ENCODE measurements at places on chromosomes 4 and X.

DNA sequence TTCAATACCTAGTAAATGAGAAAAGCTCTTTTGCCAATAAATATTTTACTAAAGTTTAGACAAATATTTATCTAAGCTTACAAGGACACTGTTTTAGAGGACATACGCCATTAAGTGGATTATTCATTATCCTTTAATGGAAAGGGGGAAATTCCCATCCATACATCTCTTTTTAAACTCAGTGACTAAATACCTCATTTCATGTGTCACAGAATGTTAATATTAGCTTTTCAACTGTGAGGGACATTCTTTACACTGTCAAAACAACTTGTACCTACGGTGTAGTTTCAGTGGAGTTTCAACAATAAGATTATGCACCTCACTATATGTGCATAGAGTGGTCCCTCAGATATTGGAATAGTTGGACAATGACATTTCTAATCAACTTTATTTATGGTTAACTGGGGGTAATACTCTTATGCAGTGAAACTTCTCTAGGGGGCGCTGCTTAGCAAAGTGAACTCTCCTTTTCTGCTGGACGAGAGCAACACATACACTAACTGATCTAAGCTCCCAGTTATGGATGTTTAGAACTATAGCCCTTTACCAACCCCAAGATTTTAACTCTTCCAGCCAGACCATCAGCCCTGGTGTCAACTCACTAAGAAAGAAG, 9.7 kb downstream of the HS6ST2 start:
- DNase-seq, result no peak

- DNase-seq, result no peak
These were observed 32.9 kb downstream of the LUZP4 start for GRCh38 chrX:115322375-115322774.

DNA sequence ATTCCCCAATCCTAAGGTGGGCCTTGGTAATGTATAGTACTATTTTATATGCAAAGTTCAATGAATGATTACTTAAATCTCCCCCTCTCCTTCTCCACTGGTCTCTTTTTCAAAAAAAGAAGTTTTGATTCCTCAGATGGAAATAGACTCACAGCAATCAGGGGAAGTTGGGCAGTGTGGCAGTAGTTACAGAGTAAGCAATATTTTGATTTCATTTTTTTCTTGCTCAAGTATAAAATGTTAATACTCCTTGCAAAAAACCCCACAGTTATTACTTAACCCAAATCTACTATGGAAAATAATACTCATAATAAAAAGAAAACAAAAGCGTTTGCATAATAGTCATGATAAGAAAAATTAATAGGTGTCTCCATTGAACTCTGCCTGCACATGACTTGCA, 56.9 kb upstream of the CXCL8 start:
- DNase-seq, result no peak

DNA sequence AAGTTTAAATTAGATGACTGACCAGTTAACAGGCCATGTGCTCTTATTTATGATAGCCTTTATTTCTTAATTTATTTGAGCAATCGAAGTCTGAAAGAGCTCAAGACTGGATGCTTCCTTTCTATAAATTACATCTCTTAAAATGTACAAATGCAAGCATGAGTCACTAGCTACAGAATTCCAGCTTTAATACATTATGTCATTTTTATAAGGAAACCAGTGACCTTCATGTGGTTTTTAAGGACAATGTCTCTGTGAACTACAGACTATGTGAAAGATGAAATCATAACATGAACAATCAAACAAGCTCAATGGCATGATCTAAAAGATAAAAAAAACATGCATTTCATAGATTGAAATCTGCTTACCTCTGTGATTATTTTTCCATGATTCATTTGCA, 15.4 kb downstream of the HTR2C start:
- no peak for DNase-seq

DNA sequence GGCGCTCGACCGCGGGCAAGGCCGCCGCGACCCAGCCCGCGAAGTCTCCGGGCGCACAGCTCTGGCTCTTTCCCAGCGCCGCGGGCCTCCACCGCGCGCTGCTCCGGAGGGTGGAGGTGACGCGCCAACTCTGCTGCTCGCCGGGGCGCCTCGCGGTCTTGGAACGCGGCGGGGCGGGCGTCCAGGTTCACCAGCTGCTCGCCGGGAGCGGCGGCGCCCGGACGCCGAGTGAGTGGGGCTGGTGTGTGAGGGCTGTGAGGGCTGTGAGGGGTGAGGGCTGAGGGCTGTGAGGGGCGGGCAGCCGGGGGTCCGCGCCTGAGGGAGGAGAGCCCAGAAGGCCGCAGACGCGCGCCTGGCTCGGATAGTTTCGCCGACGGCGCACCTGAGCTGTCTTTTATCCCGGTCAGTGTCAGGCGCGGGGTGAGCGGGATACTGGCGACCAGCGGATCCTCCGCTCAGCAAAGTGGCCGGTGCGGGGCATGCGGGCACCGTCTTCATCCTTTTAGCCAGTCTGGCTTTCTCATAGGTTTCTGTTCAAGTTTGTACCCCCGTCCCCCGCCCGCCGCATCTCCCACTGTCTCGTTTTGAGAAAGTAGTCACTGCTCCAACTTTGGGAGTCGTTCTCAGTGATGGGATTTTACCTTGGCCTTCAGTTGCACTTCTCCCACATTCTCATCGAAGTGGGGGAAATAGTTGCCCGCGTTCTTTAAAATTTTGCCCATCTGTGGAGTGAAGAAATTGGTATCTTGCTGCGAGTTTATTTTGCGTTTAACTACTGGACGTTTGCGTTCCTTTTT, 586 bp downstream of the HERC5 start:
- DNase-seq, result peak; percentile 29

DNA sequence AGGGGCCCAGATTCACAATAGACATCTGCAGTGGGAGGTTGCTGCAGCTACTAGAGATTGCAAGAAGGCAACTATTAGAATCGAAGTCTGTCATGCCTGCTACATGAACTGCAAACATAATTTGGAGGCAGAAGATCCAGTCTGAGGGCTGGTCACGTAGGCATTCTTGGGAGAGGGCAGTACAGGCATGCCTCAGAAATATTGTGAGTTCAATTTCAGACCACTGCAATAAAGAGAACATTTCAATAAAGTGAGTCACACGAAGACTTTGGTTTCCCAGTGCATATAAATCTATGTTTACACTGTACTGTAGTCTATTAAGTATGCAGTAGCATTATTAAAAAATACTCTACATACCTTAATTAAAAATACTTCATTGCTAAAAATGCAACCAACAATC, 585.8 kb upstream of the FAT1 start:
- no peak for DNase-seq

GRCh38 chrX:124211312-124211942, 121.0 kb upstream of the TEX13D start:
- DNase-seq, result no peak

DNA sequence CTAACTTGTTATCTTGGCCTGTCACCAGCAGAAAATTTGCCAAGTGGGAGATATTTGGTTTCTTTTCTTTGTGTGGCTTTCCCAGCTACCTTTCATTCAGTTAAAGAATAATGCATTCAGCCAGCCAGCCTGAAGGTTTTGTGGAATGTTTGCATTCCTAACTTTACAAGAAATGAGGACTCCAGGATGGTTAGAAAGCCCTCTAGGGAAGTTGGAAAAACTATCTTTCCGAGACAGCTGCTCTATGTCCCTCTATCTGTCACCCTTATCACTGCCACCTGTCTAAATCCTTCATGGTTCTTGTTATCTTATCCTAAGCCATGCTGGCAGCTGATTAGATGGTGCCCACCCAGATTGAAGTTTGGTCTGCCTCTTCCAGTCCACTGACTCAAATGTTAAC, 384.2 kb downstream of the SH3BGRL start:
- no peak for DNase-seq

GRCh38 chrX:65502618-65503017, 32.0 kb downstream of the LAS1L start:
- DNase-seq, result no peak

GRCh38 chr4:2900741-2901140, 57.1 kb downstream of the ADD1 start:
- DNase-seq, result no peak

- DNase-seq, result peak; percentile 65
These were observed 10.7 kb downstream of the LIAS start for GRCh38 chr4:39469429-39470077.

GRCh38 chr4:113534711-113535110, 226.8 kb downstream of the CAMK2D start:
- DNase-seq, result no peak

DNA sequence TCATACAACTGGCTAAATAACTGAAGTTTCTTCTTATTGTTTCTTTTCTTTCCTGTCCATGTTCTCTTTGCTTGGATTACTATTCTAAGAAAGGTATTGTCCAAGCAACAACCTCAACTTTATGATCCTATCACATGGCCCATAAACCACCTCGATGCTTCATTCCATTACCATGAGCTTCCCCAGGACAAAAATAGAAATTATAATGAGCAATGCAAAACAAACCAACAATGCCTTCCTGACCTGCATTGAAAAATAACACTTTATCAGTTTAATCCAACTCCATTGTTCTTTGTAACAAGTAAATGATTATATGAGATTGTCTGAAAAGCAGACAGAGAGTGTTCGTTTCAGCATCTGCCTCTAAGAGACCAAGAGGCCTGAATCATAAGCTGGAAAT, 148.8 kb downstream of the HS6ST2 start:
- no peak for DNase-seq

- no peak for DNase-seq
These were observed 139.3 kb downstream of the MID1IP1 start for GRCh38 chrX:38940547-38940946.

DNA sequence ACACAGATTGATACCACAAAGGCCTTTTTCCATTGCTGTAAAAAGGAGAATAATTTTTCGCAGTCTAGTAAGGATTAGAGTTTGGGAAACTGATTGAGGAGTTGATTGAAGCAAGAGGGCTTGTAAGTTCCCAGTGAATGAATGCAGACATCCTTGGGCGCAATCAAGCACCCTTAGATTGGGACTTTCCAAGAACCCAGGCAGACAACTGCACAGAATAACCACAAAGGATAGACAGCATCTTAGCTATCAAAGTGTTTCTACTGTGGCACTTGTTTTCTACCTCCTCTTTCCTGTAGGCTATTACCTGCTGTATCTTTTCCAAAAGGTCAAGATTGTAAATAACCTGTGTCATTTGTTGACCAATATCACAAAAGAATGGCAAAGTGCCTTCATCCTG, 2.6 kb downstream of the COX18 start:
- no peak for DNase-seq

DNA sequence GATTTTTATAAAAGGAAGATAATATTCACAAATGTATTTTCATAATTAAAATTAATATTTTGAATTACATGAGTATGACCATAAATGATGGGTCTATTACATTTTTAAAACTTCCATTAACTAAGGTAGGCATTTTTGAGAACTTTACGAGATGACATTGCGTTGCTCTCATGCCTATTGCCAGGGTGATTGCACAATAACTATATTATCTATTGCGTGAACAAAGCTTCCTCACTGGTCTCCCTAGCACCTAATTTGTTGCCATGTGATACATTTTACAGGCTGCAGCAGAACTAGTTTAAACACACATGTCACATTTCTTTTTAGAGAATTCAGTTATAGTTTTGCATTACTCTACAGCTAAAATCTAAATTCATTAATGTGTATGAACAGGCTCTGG, 289.7 kb upstream of the GRID2 start:
- DNase-seq, result no peak

- no peak for DNase-seq
These were observed 6.0 kb downstream of the CXCL2 start for GRCh38 chr4:74092957-74093356.

- DNase-seq, result no peak
These were observed 26.7 kb downstream of the BCLAF3 start for GRCh38 chrX:19964017-19964710.

- no peak for DNase-seq
These were observed 76.0 kb upstream of the DHRSX start for GRCh38 chrX:2576793-2577192.

GRCh38 chr4:121304893-121305292, 75.9 kb downstream of the QRFPR start:
- DNase-seq, result no peak

DNA sequence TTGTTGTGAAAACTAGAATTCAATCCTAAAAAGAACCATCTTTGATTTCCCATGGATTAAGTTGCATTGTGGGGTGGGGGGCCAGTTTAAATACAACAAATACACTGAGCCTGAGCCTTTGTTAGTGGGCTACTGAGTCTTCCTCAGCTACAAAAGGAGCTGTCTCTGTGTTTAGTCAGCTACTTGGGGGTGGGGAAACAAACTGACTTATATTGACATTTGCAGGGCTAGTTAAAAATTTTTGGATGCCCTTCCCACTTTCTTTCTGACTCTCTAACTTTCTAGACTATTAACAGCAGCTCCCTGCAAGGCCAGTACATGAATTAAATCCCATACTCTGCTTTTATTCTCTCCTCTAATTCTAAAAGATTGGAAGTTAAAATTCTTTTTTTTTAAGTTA, 32.5 kb upstream of the FHDC1 start:
- DNase-seq, result no peak

GRCh38 chr4:6476893-6477292, 4.5 kb upstream of the PPP2R2C start:
- DNase-seq, result no peak

GRCh38 chrX:35406386-35406785, 391.8 kb upstream of the MAGEB16 start:
- no peak for DNase-seq

DNA sequence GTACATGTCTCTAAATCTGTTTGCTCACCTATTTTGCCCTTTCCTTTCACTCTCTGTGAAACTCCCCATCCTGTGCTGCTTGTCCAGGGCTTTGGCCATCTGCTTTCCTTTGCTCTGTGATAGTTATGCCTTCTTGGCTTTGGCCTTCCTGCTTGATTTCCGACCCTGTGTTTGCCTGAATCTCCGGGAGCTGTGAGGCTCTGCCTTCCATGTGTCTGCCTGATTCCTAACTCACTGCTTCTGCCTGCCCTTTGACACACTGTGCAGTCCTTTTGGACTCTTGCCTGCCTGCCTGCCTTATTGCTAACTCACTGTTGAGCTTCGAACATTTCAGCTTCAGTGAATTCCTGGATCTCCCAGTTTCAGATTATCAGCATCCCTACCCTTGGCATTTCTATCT, 143.1 kb downstream of the C4orf33 start:
- DNase-seq, result no peak

DNA sequence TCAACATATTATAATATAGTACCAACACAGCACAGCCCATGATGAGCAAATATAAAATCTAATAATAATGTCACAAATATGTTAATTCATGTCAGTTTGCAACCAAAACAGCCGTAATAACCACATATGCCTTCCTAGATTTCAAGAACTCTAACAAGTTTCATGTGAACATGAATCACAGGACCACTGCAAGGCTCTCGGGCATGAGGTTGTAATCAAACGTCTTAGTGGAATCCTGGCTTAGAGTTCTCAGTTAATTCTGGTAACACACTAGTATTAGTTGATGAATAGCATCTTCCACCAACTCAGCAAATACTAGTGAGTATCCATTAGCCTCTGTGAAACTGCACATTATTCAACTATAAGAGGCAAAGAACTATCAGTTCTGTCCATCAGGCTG, 379.3 kb upstream of the TENM3 start:
- DNase-seq, result no peak

GRCh38 chrX:119292445-119292844, 56.4 kb downstream of the PGRMC1 start:
- DNase-seq, result no peak
